ENCODE measurements at places on chromosomes 3 and 15.

GRCh38 chr15:83654379-83655236, 685 bp downstream of the ADAMTSL3 start:
- DNase-seq = peak; percentile 67

DNA sequence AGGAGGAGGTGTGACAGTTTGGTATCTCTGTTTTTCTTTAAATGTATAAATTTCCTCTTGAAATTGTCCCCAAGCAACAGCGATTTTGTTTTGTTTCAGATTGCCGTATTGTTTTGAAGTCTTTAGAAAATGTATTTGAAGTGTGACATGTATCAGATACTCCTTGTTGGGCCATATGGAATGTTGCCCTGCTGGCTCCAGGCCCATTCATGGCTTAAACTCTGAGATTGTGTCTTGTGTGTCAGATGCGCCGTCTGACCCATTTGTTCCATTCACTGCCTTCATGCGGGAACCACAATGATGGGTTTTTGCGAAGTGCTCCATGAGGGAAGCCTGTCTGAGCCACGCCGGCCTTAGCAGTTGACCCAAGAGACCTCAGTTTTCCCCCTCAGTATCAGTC, 75.2 kb upstream of the ADAMTSL3 start:
- DNase-seq = no peak

DNA sequence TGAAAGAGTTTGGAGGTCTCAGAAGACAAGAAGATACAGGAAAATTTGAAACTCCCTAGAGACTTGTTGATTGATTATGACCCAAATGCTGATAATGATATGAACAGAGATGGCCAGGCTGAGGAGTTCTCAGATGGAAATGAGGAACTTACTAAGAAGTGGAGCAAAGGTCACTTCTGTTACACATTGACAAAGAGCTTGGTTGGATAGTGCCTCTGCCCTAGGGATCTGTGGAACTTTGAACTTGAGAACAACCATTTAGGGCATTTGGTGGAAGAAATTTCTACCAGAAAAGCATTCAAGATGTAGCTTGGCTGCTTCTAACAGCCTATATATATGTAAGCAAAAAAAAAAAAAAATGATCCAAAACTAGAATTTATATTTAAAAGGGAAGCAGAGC, 48.9 kb upstream of the NAALADL2 start:
- DNase-seq = no peak

DNA sequence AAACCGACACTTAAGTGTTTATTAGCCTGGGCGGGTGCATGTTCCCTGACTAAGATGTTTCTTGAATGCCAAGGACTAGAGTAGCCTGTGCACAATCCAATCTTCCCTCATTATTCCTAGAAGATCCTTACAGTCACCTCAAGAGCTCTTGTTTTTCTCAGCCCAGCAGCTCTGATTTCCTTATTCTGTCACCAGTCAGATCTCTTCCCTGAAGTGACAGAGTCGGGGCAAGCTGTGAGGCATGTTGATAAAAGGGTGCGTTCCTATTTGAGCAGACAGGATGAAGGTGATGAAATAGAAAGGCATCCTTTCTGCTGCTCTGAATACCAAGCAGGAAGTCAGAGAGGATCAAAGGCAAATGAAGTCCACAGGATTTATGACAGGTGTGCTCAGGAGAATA, 125.6 kb upstream of the MCTP2 start:
- DNase-seq = no peak

GRCh38 chr3:39879581-39879980, 70.2 kb downstream of the MYRIP start:
- no peak for DNase-seq

DNA sequence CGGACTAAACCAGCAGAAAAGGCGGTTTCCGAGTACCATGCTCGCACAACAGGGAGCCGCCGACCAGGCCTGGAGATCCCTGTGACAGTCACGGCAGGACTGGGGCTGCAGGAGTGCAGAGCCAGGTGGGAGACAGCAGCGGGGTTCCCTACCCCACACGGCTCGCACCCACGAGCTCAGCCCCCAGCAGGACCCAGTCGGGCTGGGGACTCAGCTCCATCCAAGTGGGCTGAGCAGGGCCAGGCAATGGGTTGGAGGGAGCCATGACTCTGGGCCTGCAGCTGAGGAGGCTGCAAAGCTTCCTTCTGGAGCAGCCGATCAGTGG, 15.8 kb downstream of the XXYLT1 start:
- DNase-seq = peak; percentile 34

DNA sequence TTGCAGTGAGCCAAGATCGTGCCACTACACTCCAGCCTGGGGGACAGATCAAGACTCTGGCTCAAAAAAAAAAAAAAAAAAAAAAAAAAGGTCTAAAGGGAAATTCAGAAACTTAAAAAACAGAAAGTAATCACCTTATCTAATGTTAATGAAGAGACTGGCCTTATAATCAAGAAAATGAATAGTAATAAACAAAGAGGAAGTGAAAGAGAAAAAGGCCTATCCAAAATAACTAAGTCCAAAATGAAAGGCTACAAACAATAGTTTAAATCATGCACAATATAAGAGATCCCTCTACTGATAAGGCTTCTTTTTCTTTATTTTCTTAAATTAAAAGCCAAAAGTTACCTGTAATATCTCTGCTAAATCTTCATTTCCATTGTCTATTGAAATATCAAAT, 37.1 kb upstream of the HDC start:
- DNase-seq = no peak

- DNase-seq = no peak
Observed at GRCh38 chr15:47095833-47096232, 621.5 kb upstream of the SEMA6D start.

- no peak for DNase-seq
Observed at GRCh38 chr3:177692304-177692975, 495.2 kb upstream of the TBL1XR1 start.

DNA sequence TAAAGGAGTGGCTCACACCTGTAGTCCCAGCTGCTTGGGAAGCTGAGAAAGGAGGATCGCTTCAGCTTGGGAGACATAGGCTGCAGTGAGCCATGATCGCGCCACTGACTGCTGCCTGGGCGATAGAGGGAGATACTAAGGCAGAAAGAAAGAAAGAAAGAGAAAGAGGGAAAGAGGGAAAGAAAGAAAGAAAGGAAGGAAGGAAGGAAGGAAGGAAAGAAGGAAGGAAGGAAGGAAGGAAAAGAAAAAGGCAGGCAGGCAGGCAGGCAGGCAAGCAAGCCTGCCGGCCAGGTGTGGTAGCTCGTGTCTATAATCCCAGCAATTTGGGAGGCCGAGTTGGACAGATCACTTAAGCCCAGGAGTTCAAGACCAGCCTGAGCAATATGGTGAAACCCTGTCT, 15.3 kb downstream of the SLC28A1 start:
- no peak for DNase-seq

GRCh38 chr15:26081758-26082220, 218.7 kb upstream of the ATP10A start:
- no peak for DNase-seq

DNA sequence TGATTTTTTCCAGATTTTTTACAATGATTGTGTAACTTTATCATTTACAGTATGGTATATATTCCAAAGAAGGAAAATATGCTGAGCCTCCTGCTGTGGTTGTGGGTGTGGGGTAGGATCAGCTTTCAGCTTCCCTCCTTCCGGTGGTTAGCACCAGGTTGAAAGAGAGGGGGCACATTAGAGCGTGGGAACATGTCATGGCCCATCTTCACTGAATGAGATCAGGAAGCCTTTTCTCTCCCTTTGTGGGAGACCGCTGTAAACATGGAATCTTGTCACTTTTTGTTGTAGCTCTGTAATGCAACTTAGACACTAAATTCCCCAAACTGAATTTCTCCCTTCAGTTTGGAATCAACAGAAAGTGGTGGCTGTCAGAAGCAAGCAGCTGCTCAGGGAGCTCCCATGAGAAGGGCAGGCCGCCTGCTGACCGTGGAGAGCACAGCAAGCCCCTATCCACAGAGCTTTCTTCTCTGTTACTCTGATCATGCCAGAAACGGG, 86.7 kb upstream of the LIMD1 start:
- DNase-seq = no peak

GRCh38 chr3:23928524-23928923, 11.6 kb downstream of the RPL15 start:
- DNase-seq = no peak

All from left lobe of liver (tissue), 2 donors.